Activated CD4-positive, CD25-positive, alpha-beta regulatory T cell (primary cell): ENCODE measurements at places on chromosomes 7 and 10.

DNA sequence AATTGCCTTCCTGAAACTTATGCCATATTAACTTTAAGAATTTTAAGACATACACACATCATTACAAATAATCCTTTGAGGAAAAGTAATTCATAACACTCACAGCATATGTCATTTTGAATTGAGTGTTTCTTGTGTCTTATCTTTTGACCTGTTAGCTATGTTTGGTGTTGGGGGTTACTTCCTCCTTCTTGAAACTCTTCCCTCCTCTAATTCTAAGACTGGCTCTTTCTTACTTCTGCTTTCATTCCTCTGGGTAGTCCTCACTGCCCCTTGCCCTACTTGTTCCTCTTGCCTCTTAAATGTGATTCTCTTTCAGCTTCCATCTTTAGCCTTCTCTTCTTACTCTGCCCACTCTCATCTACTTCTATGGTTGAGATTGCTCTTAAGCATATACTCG lies 28.3 kb upstream of the PIP4K2A start:
- DNase-seq: no peak

GRCh38 chr10:14244147-14244546 lies 86.6 kb downstream of the FRMD4A start:
- no peak for DNase-seq

GRCh38 chr10:26475386-26475785 lies 37.2 kb downstream of the APBB1IP start:
- DNase-seq: no peak

- no peak for DNase-seq
These were observed 63.7 kb downstream of the PTEN start for GRCh38 chr10:87927091-87927490.

- DNase-seq: no peak
These were observed 125.6 kb upstream of the RHEB start for GRCh38 chr7:151645311-151645710.

- DNase-seq: no peak
These were observed 274.8 kb upstream of the TAC1 start for GRCh38 chr7:97457054-97457453.

GRCh38 chr7:18835001-18835690 lies 282.3 kb downstream of the TWIST1 start:
- DNase-seq: no peak

GRCh38 chr7:44063547-44063893 lies 1.8 kb downstream of the PGAM2 start:
- no peak for DNase-seq

GRCh38 chr7:99623702-99624447 lies 7.1 kb downstream of the ZSCAN25 start:
- no peak for DNase-seq

DNA sequence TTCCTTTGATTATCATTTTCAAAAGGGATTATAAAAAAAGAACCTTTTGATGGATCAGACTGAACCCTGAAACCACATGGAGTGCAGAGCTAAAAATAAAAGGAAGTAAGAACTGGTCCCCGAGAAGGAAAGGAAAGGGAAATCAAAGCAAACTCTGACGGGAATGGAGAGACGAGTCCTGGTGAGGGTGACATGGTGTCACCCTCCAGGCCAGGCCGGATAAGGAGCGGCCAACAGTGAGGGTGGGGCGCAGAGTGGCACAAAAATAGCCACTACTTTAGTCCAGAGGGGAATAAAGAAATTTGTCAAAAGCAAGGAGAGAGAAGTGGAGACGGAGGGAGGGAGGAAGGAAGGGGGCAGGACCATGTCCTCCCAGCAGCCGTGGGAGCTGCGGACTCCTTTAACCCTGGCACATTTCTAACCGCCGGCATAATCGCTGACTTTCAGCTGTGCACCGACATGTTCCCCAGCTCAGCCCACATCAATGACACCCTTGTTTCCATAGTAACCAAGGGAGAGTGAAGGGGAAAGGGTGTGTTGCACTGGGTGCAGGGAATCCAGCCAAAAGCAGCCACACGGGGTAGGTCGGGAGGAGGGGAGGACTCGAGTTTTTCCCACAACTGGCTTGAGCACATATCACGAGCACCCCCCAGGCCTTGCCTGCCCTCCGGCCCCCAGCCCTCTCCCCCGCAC lies 29.7 kb downstream of the TRIM8 start:
- no peak for DNase-seq

GRCh38 chr7:157471259-157472125 lies 134.7 kb downstream of the DNAJB6 start:
- no peak for DNase-seq

DNA sequence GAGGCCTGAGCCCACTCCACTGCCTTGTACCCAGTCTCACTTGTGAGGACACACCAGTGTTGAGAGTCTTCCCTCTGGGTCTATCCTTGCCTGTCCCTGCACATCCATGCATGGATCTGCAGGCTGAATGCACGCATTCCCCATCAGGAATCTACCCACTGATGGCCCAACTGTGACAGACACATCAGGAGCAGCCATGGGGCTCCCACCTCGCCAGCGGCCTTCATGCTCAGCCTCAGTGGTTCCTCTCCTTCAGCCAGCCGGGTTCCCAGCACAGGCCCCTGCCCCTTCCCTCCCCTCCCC lies 21.3 kb downstream of the ANTXRL start:
- no peak for DNase-seq

GRCh38 chr7:38781991-38782390 lies 127.0 kb downstream of the VPS41 start:
- no peak for DNase-seq

GRCh38 chr10:22617516-22617915 lies 96.9 kb downstream of the PIP4K2A start:
- no peak for DNase-seq

GRCh38 chr10:33195608-33196376 lies 138.7 kb downstream of the NRP1 start:
- no peak for DNase-seq
